PC-9 (cell line): ENCODE measurements at places on chromosomes 1 and 21. TPM values are rescaled to one million over a fixed set of nuclear protein-coding genes. Genes with fewer than 3 reads are reported as not detected.

DNA sequence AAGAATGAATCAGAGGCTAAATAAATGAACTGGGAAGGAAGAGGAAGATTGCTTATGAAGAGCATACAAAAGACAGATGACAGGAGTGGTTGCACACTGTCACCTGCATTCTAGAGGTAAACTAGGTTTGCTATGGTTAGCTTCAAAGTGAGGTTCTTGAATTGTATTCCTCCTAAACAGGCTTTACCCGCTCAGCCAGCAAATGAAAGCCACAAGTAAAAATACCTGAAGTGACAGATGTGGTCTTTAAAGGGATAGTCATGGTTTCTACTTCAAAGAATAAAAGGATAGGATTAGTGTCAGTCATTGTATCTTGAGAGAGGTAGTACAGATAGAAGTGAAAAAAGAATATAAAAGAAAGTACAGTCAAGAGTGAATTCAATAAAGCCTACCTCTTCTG lies 32.4 kb upstream of the PRDX6 start:
- DNase-seq = no peak

DNA sequence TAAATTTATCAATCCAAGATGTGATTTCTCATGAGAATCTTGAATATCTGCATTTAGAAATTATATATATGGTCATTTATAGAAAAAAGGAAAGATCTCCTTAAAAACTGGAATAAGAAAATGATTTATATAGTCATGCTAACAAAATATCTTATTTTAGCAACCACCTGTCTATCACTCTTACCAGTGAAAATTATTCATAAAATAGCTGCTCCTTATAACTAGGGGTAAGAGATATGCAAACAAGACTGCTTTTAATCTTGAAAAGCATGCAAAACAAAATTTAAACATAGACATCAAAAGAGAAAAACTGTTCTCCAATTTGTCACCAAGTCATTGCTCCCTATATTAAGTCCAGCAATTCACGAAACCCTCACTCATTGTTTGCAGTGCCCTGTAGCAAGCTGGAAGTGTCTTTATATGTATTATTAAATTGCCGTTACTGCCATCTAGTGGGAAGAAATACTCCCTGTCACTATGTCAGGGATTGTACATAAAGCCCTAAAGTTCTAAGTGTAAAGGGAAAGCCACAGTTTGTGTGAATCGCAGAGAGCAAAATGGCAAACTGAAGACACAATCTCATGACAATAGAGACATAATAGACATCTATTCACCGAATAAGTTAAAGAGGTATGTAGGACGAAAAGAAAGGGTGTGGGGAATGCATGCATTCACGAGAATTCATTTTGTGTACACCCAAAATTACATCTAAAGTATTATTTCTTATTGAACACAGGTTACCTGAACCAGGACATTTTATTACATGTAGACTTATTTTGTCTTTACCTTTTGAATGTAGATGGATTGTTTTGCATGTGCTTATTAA lies 600.5 kb downstream of the USP25 start:
- DNase-seq = no peak

DNA sequence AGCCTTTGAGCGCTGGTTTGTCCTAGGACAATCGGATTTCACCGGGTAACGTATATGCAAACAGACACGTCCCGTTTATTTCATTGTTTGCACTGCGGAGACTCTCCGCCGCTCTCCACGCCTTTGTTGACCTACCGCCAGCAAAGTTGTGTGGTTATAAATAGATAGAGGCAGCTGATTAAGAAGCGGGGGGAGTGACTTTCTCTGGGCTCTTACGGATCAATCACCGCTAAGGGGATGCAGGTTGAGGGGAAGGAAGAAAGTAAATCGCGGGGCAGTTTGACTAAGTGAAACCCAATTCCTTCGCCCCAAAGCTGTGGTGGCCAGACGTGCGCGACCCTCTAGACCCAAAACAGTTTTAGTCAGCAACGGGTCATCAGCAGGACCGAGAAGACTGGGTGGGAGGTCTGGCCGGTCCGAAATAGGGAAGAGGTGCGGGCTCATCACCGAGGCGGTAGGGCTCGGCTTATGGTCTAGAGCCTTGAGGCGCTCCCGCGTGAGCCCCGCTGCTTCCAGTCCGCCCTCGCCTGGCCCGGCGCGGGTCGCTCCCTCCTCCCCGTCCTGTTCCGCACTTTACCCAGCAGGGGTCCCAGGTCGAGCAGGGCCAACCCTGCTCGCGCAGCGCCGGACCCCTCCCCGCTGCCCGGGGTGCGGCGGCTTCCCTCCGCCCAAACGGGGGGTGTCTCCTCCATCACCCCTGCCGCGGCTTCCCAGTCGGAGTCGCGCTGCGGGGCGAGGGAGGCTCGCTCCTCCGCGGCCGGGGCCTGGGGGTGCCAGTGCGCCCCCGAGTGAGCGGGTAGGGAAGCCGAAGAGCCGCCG lies 120.8 kb upstream of the RRP15 start:
- DNase-seq = no peak

DNA sequence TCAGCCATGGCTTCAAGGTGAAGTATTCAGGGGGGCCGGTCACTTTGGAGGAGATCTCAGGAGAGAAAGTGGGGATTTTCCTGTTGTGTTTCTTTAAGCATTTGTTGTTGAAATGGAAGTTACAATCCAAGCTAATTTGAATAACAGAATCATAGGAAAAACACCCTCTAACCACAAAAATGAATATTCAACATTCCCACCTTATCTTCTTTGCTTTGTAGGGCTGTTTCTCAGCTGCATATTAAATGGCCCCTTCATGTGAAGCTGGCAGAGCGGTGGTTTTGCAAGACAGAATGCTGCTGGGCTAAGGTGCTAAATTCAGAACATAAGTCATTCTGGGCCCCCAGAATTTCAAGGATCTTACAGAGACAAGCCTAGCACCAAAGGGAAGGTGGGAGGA lies 279.0 kb downstream of the RRAGC start:
- no peak for DNase-seq

- DNase-seq = no peak
Observed at GRCh38 chr1:22124592-22125229, 18.2 kb downstream of the WNT4 start.

GRCh38 chr21:35189077-35189863 lies 140.2 kb upstream of the RUNX1 start:
- DNase-seq = no peak

NBPF4 gene
- 0.68 and 0.70 TPM in 2 replicates for total RNA-seq

DNA sequence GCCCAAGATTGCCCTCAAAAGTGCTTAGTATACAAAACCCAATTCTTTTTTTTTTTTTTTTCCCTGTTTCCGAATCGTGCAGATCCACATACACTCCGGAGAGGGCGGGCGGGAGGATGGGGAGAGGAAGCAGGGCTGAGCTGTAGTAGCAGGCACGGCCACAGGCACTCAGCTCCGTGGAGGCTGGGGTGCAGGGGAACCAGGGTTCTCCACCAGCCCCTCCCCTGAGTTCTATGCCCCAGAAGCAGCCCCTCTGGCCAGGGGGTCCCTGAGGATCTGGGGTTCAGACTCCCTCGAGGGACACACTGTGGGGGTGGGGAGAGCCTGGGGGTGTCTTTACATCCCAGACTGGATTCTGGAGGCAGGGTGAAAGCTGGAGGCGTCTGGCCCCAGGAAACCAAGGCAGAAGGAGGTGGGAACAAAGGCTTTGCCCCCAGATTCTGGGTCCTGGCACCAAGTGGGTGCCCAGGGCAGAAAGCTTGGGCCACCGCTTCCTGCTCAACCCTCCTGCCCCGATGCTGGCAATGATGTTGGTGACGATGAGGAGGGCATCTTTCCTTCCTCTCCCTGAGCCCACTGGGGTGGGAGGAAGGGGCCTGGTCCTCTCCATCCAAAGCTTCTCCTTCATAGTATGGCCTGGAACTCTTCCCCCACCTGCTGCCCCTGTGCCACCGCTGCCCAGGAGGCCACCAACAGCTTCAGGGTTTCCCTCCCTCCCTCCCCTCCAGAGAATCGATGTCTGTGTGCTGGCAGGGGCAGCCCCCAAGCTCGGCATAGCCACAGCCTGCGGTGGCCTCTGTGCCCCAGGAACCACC lies 106.4 kb upstream of the TARDBP start:
- no peak for DNase-seq

NPPA gene
- not detected in 2 replicates for total RNA-seq

- DNase-seq = no peak
Observed at GRCh38 chr1:32172621-32173245, 6.7 kb upstream of the TXLNA start.

TRIM45 gene
- total RNA-seq = 10.0 and 10.2 TPM in 2 replicates

- no peak for DNase-seq
Observed at GRCh38 chr1:6631058-6631457, 6.4 kb downstream of the THAP3 start.

ST6GALNAC5 gene
- 0.24 and 0.85 TPM in 2 replicates for total RNA-seq

DNA sequence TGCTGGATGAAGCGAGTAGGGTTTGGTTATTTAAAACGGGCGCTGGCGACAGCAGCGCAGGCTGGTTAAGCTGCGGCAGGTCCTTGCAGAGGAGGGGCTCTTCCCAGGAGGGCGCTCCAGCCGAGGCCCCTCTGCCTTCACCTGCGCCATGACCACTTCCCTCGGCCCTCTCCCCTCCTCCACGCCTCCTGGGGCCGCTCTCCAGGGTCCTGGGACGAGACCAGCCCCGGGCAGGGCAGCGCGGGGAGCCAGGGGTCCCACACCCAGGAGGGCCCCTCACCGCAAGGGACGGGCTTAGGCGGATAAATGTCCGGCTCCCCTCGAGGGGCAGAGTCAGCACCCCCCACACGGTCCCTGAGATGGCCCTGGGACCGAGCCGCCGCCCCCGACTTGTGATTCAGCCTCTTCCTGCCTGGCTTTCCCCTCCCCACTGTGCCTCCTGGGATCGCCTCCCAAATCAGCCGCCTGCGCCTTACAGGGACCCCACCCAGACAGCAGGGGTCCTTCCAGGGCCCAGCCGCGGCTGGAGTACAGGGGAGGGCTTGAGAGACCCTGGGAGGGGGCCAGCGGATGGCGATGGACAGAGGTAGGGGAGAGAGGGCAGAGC lies 380.7 kb downstream of the MATN1 start:
- DNase-seq = no peak

- DNase-seq = no peak
Observed at GRCh38 chr1:91700771-91701471, 185.0 kb downstream of the TGFBR3 start.

GRCh38 chr1:151145304-151146071 lies 943 bp downstream of the SEMA6C start:
- DNase-seq = no peak

CD1C gene
- total RNA-seq = not detected in 2 replicates

GSTM4 gene
- 38.8 and 52.0 TPM in 2 replicates for total RNA-seq

GRCh38 chr1:242842094-242842493 lies 317.6 kb upstream of the PLD5 start:
- DNase-seq = no peak

GRCh38 chr1:6652986-6653385 lies 28.3 kb downstream of the THAP3 start:
- no peak for DNase-seq

- DNase-seq = no peak
Observed at GRCh38 chr1:16226490-16227179, 10.3 kb downstream of the CPLANE2 start.

GRCh38 chr1:83497563-83497962 lies 501.4 kb downstream of the TTLL7 start:
- no peak for DNase-seq
